ENCODE measurements at places on chromosomes 2 and 18. TPM values are rescaled to one million over a fixed set of nuclear protein-coding genes. Genes with fewer than 3 reads are reported as not detected.

Gene MAL
- total RNA-seq = 0.20 TPM

Gene UGT1A3
- 0.13 TPM for total RNA-seq

Gene ADCYAP1
- not detected for total RNA-seq

Gene CCL20
- total RNA-seq = 7.8 TPM

Gene NEMP2
- 7.1 TPM for total RNA-seq

Gene MEP1B
- 0.10 TPM for total RNA-seq

Gene APLF
- 0.66 TPM for total RNA-seq

Gene LOXHD1
- not detected for total RNA-seq

Gene SEH1L
- 26.1 TPM for total RNA-seq

Gene TMEM163
- total RNA-seq = 0.16 TPM

Gene IL1R2
- total RNA-seq = 1.5 TPM

Gene CACNB4
- 0.15 TPM for total RNA-seq

Gene AFF3
- total RNA-seq = 0.01 TPM

Gene RAB17
- total RNA-seq = 0.29 TPM

Gene TRIM43
- total RNA-seq = not detected

Gene CDK15
- total RNA-seq = not detected

Gene ZNF532
- 22.9 TPM for total RNA-seq

Gene C2orf15
- total RNA-seq = 0.46 TPM

Gene ITGB1BP1
- 157 TPM for total RNA-seq

Gene TUBA3E
- total RNA-seq = 4.6 TPM

Gene DNAH7
- 0.82 TPM for total RNA-seq

Gene ARHGAP28
- total RNA-seq = not detected

Gene TEKT4
- total RNA-seq = not detected

Gene SLC8A1
- total RNA-seq = 0.29 TPM

Gene IWS1
- 38.9 TPM for total RNA-seq

Gene VIT
- not detected for total RNA-seq

Gene CDH2
- 60.1 TPM for total RNA-seq

Gene TCF4
- 0.87 TPM for total RNA-seq

Gene SP100
- 27.6 TPM for total RNA-seq

Gene UGT1A10
- total RNA-seq = not detected

Gene RAB31
- total RNA-seq = 21.7 TPM

Gene SLC5A7
- not detected for total RNA-seq

Gene TAF1B
- total RNA-seq = 25.0 TPM

Gene SERPINB7
- total RNA-seq = 2.8 TPM

Gene GCG
- total RNA-seq = not detected

Gene VWA3B
- not detected for total RNA-seq

Gene TSN
- 58.4 TPM for total RNA-seq

Gene TUBA4B
- total RNA-seq = 0.20 TPM

Gene RUFY4
- total RNA-seq = 0.09 TPM

Gene EIPR1
- total RNA-seq = 42.8 TPM

Gene CASP10
- total RNA-seq = 2.2 TPM

Gene UGT1A6
- 1.1 TPM for total RNA-seq

Gene RPL31
- total RNA-seq = 2,156 TPM

Gene IL18RAP
- total RNA-seq = 0.07 TPM

Gene ARL5A
- 17.8 TPM for total RNA-seq

Gene CSRNP3
- total RNA-seq = 0.01 TPM

Gene ZSWIM2
- not detected for total RNA-seq

Gene CXCR4
- total RNA-seq = 0.56 TPM

Gene COMMD1
- 41.8 TPM for total RNA-seq

Gene ASNSD1
- 35.9 TPM for total RNA-seq

All from A549 treated with Hydrocortisone at 1 μM for 4 hours (cell line).